ENCODE measurements at places on chromosomes 5 and 9.

- DNase-seq, result no peak
Observed at GRCh38 chr5:14380712-14381111, 200.9 kb upstream of the OTULINL start.

DNA sequence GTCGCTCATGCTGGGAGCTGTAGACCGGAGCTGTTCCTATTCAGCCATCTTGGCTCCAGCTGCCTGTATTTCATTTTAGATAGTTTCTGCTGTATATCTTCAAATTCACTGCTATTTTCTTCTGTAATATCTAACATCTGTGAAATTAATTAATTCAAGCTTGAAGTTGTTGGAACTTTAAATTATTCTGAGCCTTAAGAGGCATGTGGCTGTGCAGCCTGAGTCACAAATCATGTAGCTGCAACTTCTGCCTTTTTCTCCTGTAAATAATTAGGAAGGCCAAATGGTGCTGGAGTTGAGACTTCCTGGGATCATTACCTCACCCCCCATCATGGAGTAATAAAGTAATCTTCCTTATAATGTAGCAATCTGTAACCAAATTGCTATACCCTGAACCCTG lies 183.3 kb upstream of the PCSK5 start:
- DNase-seq, result no peak

DNA sequence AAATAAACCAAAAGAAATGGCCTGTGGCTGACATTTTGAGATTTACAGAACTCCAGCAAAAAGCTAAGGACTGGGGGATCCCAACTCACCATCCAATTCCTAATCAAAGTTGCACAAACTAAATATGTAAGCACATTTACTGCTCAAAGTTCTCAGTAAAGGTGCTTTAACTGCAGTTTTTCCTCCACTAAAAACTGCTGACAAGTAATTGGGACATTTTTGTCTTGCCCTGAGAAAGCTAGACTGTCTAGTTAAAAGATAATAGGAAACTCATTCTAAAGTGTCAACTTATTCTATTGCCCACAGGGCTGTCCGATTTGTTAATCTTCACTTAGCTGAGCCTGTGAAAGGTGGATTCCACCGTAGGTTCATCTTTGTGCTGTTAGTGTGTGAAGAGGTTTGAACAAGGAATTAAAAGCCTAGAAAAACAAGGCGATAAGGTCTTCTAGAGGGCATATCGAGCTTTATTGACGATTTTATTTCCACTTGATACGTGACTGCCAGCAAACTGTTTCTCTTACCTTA lies 1.0 kb downstream of the DOCK8 start:
- no peak for DNase-seq

DNA sequence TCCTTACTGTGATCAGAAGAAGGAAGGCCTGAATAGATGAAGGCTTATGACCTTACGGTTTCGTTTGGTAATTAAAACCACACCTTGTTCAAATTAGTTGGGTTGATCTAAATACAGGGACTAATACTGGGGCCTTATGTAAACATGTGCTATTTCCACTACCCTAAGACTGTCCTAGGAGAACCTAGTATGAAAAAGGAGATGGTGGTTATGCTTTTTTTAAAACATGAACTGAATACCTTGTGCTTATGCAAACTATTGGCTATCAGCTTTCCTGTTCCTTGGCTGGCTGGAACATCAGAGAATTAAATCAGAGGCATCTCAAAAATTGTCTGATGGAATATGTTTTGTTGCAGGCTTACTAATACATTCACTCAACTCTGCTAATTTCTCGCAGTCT lies 3.9 kb downstream of the MYOT start:
- no peak for DNase-seq

DNA sequence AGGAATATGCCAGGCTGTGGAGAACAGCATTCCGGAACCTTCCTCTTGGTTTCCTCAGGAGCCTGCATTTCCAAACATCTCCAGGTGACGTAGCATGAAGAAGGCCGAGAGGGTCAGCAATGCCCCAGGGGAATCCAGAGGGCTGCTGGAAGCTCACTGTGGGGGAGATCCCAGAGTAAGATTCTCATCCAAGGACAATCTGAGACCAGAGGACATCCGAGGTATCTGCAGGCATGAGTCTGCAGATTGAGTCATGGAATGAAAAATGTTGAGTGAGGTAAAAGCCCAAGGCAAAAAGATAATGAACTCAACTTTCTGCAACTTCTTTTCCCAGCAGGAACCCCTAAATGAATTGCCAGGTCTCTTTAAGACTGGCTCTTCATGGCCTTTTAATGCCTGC lies 73.5 kb downstream of the KIF4B start:
- no peak for DNase-seq

- DNase-seq, result no peak
Observed at GRCh38 chr9:130539420-130540223, 39.8 kb upstream of the FUBP3 start.

DNA sequence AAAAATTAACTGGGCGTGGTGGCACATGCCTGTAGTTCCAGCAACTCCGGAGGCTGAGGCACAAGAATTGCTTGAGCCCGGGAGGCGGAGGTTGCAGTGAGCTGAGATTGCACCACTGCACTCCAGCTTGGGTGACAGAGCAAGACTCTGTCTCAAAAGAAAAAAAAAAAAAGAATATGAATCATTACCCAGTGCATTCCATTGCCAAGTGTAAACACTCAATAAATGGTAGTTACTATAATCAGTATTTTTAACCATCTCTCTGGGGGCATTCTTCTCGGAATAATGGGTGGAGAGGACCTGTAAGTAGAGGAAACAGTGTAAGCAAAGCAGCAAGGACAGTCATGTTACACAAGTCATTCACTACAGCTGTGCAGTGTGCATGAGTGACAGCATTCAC lies 13.8 kb upstream of the RANBP17 start:
- no peak for DNase-seq

- DNase-seq, result no peak
Observed at GRCh38 chr9:104143550-104143910, 49.4 kb downstream of the SMC2 start.

GRCh38 chr9:126564128-126564527 lies 49.6 kb upstream of the LMX1B start:
- DNase-seq, result no peak

DNA sequence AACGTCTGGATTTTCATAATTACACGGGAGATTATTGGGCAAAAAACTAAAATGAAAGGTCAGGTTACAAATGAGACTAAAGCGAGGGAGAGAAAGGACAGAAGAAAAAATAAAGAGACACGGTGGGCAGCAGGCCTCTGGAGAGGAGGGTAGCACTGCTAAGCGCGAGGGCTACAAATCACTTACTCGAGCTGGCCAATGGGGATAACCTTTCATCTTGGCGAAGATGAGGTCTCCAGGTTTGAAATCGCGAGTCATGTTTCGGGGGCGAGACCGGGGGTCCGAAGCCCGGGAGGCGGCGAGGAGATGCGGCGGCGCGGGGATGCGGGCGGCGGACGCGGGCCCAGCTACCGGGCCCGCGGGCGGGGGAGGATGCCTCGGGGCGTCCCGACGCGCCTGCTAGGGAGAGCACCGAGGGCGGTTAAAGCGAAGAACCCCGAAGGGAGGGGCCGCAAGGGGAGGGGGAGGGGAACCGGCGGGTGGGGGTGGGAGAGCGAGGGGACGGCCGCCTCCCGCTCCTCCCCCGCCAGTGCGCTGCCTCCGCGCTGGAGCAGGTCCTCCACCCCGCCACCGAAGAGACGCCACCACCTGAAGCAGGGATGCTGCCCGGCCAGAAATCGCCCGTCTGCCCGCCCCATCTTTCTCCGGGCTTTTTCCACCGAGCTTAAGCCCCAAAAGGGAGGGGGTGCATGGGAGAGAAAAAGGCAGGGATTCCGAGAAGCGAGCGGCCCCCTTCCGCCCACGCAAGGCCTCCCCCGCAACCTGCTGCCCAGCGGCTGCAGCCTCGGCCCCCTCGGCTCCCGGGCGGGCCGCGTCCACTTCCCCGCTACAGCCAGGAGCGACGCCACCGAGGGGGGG lies 610 bp downstream of the PSIP1 start:
- peak; percentile 61 for DNase-seq

GRCh38 chr9:35736201-35736633 lies 3.8 kb downstream of the CREB3 start:
- DNase-seq, result no peak

GRCh38 chr9:81462801-81463200 lies 226.5 kb downstream of the TLE1 start:
- DNase-seq, result no peak
